ENCODE measurements at places on chromosomes 11 and 22.
A peak's percentile ranks its signal among the peaks of the same experiment; 100 is the strongest.

GRCh38 chr11:70558681-70559080, 160.4 kb downstream of the CTTN start:
- no peak for DNase-seq

DNA sequence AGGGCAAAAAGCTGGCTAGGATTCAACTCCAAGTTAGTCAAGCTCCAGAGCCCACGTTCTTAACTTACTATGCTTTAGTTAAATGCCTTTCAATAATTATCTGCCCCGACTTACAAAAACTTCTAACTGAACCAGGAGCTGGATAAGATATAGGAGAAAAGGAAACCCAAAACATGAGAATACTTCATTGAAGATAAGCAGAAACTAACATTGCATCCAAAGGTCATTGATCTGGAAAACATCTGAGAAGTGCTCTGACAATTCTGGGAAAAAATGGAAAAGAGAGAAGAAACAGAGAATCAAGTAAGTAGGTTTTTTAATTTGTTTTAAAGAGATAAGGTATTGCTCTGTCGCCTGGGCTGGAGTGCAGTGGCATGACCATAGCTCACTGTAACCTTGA, 27.2 kb downstream of the ACAT1 start:
- no peak for DNase-seq

- no peak for DNase-seq
Observed at GRCh38 chr11:14193644-14194043, 165.3 kb downstream of the RRAS2 start.

DNA sequence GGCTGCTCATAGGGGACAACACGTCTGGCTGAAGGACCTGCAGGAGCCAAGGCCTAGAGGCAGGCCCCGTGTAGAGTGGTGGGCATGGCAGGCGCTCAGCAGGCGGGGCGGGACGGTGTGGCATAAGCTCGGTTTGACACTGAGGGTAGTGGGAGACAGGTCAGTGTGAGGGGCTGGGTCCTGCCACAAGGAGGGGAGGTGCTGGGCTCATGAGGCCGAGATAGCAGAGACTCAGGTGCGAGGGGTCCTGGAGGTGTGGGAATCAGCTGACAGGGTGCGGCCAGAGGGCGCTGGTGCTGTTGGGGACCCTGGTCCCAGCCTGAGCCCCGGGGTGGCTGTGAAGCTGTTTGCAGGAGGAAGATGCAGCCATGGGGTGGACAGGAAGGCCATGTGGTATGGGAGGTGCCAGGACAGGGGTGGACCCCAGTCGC, 6.7 kb downstream of the SLC22A12 start:
- DNase-seq, result no peak

GRCh38 chr22:29733362-29734201, 13.8 kb downstream of the CABP7 start:
- DNase-seq, result no peak

GRCh38 chr11:109037856-109038780, 373.2 kb downstream of the DDX10 start:
- no peak for DNase-seq

GRCh38 chr11:134585666-134586610, 173.9 kb upstream of the B3GAT1 start:
- no peak for DNase-seq

GRCh38 chr11:69958308-69958707, 119.8 kb upstream of the ANO1 start:
- DNase-seq, result no peak

- DNase-seq, result no peak
Observed at GRCh38 chr22:30204742-30205111, 41.8 kb downstream of the LIF start.

- DNase-seq, result no peak
Observed at GRCh38 chr11:35363854-35364780, 55.2 kb downstream of the SLC1A2 start.

GRCh38 chr11:59172345-59173079, 580 bp downstream of the DTX4 start:
- DNase-seq, result no peak

- no peak for DNase-seq
Observed at GRCh38 chr11:64643256-64643881, 52.3 kb downstream of the SLC22A12 start.

DNA sequence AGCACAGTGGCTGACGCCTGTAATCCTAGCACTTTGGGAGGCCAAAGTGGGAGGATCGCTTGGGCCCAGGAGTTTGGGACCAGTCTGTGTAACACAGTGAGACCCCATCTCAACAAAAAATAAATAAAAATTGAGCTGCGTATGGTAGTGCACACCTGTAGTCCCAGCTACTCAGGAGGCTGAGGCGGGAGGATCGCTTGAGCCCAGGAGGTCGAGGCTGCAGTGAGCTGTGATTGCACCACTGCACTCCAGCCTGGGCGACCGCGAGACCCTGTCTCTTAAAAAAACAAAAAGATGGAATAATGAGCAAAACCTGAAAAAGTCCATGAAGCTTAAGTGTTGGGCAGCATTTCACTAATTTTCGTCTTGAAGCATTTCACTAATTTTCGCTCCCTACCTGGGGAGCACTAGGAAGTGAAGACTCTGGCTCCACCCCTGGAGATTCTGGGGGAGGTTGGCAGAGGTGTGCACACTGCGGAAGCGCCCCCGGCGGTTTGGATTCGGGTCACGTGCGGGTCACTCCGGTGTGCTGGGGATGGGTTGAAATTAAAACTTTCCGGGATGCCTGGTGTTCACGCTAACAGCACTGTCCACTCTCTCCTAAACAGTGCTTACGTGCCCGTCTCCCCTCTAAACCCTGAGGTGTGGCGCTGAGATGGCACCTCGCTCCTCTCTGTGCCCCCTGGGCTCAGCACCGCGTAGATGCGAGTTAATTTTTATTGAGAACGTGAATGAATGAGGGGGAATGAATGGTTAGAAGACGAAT, 906 bp upstream of the NAA40 start:
- no peak for DNase-seq

- DNase-seq, result no peak
Observed at GRCh38 chr11:83363312-83363711, 77.1 kb upstream of the CCDC90B start.

DNA sequence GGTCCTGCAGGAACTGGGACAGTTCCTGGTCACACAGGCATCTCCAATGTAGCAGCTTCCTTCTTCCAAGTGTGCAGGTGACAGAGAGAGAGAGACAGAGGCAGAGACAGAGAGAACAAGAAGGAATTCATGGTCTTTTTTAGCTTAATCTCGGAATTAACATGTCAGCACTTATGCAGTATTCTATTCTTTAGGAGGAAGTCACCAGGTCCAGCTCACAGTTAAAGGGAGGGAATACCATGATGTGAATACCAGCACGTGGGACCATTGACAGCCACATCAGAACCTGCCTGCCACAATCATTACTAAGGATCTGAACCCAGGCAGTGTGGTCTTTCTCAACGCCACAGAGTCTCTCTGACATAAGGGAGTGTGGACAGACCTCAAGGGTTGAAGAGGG, 341.6 kb downstream of the MN1 start:
- DNase-seq, result no peak

- DNase-seq, result no peak
Observed at GRCh38 chr11:61585115-61585514, 4.2 kb upstream of the SYT7 start.

GRCh38 chr22:37198258-37199102, 10.4 kb upstream of the C1QTNF6 start:
- DNase-seq, result peak; percentile 85

DNA sequence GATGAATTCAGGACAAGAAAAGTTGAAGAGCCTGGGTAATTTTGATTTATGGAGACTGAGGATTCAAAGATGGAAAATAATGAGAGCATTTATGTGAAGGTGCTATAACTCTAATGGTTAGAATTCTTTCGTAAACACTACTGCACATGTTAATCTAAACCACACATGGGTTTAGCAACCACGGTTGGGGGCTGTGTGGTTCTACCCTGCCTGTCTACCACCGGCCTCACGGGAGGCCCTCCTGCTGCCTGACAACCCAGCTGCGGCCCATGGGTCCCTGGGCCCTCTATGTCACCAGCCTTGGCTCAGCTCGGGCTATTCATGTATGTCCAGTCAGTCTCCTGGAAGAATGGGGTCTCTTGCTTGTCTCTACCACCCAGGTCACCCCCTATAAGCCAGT, 68.5 kb upstream of the ARFGAP3 start:
- no peak for DNase-seq

GRCh38 chr11:16018931-16019330, 337.4 kb downstream of the SOX6 start:
- DNase-seq, result no peak

- DNase-seq, result no peak
Observed at GRCh38 chr11:80412604-80413003, 971.8 kb upstream of the TENM4 start.

DNA sequence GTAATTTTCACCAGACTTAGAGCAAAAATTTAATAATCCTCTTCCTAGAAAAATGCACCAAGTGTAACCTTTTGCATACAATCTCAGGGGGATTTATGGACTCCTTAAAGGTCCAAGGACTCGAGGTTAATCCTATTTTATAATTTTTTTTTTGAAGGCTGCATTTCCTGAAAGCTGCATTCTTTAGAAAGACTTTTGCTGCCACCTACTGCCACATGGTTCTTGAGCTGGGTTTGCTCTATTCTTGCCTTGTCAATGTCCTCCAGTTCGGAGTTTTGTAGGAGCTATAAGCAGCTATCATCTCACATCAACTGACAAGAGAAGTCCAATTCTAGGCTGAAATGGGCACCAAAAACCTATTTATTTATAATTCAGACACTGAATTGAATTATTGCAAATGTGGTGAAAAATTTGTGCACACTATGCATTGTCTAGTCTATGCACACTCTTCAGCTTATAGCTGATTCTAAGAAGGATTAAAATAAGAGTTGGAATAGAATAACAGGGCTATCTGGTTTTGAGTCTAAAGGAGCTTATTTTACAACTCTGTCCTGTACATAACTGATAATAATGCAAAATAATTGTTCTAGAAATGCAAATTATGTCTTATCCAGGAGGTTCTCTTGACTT, 31.3 kb downstream of the TRAF6 start:
- DNase-seq, result no peak

- no peak for DNase-seq
Observed at GRCh38 chr11:1670905-1671371, 26.1 kb upstream of the KRTAP5-6 start.

- no peak for DNase-seq
Observed at GRCh38 chr11:25449091-25449490, 882.8 kb upstream of the ANO3 start.

- DNase-seq, result no peak
Observed at GRCh38 chr11:105821372-105821771, 200.7 kb downstream of the MSANTD4 start.

DNA sequence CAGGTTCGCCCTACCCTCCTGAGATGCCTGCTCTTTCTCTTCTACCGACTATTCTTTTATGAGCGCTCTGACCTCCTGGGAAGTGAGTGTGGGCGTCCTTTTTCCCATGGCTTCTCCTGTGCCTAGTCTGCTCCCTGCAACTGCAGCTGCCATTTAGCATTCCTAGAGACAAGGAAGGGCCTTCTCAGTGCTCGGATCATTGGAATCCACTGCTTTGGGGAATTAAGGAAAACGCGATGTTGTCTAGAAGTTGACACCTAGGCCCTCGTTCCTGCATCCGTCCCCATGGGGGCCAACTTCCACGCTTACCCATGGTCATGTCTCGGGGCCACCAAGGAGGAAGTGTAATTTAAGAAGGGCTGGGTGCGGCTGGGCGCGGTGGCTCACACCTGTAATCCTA, 95.4 kb downstream of the BCR start:
- DNase-seq, result no peak

- DNase-seq, result no peak
Observed at GRCh38 chr22:45757068-45757467, 85.4 kb downstream of the ATXN10 start.

DNA sequence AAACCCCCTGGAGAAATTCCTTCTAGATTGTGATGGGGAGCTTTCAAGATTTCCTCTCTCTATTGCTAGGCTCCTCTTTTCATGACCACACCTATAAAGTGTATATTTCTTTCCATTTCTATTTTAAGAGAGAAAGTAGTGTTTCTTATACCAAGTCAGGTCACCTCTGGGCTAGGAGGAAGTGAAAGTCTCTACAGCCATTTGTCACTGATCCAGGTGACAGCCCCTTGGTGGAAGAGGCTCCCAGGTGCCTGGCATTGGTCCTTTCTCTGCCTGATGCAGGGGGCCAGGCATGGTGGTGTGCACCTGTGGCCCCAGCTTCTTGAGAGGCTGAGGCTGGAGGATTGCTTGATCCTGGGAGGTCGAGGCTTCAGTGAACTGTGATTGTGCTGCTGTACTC, 64.7 kb downstream of the DHCR7 start:
- no peak for DNase-seq

DNA sequence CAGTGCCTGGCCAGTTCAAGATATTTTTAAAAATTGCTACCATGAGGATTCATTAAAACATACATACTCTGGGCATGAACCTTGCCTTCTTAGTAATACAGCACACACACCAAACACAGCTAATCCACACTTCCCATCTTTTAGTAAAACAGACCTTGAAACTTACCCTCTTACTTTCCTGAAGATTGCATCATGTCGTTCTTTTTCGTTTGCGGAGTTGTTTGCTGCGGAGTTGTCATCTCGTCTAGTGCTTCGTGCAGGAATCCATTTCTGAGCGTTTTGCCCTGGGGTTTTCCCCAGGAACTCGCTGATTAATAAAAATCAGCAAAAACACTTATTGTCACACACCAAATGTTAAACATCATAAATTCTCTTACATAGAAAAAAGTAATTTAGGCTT, 3.0 kb downstream of the EIF4G2 start:
- DNase-seq, result no peak

GRCh38 chr22:48353116-48353947, 1474.3 kb downstream of the BRD1 start:
- DNase-seq, result no peak

DNA sequence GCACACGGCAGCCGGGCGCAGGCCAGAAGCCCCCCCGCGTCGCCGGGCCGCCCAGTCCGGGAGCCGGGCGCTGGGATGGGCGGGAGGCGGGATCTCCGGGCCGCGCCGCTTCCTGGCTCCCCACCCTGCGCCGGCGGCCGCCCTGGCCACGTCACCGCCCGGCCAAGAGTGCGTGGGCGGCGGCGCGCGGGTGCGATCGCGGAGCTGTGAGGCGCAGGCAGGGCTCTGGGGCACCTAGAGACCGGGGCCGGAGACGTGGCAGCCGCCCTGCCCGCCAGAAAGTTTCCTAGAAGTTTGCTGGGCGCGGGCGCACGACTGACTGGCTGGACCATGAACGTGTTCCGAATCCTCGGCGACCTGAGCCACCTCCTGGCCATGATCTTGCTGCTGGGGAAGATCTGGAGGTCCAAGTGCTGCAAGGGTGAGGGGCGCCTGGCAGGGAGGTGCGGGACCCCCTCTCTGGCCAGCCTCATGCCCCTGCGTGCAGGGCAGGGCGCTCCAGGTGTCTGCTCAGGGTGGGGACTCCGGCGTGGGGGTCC, at the start of gene KDELR3:
Gene KDELR3, plus strand, starts transcription at position 193 of the 539 bp plus-strand sequence. Its CDS starts 138 bp downstream, at position 331.
- peak; percentile 28 for DNase-seq

All from activated T-helper 1 cell treated with anti-CD3 and anti-CD28 coated beads, Interleukin-2, amount 50 U/mL, for 16 hours (primary cell).